ENCODE measurements at places on chromosomes 5 and 9.

DNA sequence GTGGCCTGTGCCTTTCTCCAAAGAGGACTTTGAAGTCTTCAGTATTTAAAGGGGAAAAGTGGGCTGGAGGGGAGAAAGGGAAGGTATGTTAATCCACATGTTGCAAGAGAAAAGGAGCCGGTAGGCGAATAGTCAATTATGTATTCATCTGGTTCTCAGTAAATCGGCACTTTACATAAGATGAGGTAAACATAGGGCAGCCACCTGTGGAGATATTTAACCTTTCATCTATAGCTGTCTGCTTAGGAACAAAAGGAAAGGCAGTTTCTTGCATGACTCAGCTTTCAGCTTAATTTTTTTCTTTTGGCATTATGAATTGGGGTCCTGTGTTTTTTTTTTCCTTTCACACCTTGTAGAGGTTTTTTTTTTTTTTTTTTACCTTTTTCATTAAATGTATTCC lies 42.2 kb downstream of the FGD3 start:
- DNase-seq, result no peak

GRCh38 chr9:114291886-114292590 lies 30.9 kb upstream of the ORM1 start:
- DNase-seq, result no peak

- no peak for DNase-seq
Measured at GRCh38 chr5:6393596-6394194, 15.3 kb upstream of the MED10 start.

GRCh38 chr5:39342460-39342859 lies 21.8 kb downstream of the C9 start:
- no peak for DNase-seq

GRCh38 chr5:32522429-32523143 lies 62.8 kb upstream of the SUB1 start:
- DNase-seq, result no peak

DNA sequence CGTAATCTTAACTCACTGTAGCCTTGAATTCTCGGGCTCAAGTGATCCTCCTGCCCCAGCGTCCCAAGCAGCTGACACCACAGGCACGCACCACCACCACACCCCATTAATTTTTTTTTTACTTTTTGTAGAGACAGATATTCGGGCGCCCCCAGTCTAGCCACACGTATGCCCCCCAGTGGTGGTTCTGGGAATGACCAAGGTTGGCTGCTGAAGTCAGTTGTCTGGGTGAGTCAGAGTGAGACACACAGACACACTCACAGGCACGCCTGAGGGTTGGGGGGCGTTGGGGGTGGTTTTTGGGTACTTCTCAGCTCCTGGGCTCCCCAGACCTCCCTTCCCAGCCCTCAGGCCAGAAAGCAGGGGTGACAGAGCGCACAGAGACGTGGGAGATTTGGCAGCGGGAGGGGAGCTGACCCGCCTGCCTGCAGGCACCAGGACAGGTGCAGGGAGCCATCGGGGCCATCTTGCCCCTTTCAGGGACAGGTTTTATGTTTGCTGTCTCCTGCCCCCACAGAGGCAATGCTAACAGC lies 4.2 kb upstream of the ENTPD8 start:
- DNase-seq, result peak; percentile 88

DNA sequence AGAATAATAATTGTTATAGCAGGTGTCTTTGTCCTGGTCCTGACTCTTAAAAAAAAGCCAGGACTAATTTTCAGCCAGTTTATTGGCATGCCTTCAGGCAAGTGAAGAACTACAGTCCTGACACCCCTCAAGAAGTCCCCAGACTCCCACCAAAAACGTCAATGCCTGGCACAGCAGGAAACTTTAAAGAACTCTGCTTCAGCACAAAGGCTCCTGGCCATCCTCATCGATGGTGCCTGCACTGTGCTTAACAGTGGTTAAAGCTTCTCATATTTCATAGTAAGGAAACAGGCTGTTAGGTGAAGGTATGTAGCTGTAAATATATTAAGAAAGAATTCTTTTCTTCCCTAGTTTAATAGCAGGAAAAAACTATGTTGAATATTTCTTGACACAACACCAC lies 280.1 kb upstream of the PUM3 start:
- DNase-seq, result no peak

- DNase-seq, result peak; percentile 58
Measured at GRCh38 chr9:130023144-130023787, 19.7 kb downstream of the FNBP1 start.

DNA sequence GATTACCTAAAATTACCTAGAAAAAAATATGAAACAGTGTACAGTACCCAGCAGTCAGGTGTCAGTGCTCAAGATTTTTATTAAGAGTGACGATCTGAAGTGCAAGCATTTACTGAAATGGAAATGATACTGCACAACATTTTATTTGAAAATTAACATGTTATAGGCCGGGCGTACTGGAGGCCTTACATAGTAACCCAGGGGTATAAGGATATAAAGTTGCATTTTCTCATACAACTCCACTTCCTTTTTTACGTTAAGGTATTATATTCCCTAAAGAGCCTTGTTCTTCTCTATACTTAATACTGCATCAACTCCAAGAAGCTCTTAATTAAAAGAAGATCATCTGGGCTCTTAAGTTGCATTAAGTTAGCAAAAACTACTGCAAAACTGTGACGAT lies 3.3 kb downstream of the MAT2B start:
- DNase-seq, result no peak

DNA sequence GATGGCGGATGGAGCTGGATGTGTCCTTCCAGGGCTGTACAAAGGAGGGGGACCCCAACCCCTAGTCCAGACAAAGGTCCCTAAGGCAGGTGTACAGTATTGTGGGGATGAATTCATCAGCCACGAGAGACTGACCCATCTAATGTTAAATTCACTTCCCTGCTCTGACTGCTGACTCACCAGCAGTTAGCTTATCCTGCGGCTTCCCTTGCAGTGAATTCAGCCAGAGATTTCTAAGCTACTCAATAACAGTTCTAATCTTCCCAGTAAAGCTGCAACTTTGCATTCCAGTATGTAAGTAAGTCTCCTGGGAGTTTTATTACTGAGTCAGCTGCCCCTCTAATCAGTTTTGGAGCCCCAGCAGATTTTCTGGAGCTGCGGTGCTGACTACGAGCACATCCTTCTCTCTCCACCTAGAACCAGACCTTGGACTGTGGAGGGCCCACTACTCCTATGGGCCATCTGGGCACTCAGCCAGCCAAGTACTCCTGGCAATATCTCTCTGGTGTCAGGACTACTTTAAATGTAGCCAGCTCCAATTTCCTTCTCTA lies 16.1 kb downstream of the B4GALT1 start:
- no peak for DNase-seq

DNA sequence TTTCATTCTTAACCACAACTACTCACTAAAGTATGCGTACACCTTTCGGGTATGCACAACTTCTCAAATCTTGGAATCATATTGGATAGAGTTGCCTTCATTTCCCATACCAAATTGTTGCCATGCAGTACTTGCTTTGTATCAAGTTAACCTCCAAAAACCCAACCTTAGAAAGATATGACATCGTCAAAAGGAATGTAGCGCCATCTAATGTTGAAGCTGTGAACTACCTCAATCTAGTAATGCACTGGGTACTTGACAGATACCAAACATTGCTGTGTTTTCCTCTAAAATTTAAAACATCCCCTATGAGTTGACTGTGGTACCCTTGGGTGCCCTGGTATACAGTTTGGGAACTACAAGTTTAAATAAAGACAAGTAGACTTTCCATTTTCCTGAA lies 318.4 kb downstream of the ARL15 start:
- DNase-seq, result peak; percentile 34

DNA sequence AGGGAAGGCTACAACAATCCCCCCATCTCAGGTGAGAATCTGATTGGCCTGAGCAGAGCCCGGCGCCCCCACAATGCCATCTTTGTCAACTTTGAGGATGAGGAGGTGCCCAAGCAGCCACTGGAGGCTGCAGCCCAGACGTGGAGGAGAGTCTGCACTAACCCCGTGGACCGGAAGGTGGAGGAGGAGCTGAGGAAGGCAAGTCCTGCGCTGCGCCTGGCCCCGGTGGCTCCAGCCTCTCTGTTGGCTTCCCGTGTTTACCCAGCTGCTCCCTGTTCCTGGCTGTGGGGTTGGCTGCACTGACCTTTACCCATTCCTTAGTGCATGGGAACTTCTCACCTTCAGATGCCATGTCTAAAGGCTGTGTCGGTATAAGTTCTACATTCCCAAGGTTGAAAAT lies 11.0 kb upstream of the CEL start:
- no peak for DNase-seq

DNA sequence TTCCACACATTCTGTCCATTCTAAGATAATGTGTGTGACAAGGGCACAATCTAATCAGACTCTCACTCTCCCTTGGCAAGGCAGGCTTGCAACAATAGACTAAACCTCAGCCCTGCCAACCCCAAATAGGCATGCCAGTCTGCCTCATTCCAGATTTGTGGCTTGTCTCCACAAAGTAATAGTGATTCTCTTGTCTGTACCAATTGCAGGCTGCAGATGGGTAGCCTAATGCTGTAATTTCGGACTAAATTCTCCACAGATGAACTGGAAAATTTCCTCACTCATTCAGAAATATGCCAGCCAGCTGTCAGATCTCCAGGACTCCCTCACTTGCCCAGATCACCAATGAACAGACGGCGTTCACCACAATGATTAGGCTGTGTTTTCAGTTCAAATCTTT lies 413.6 kb downstream of the ELAVL2 start:
- DNase-seq, result no peak

- DNase-seq, result peak; percentile 46
Measured at GRCh38 chr9:37198039-37198729, 77.8 kb downstream of the ZCCHC7 start.

DNA sequence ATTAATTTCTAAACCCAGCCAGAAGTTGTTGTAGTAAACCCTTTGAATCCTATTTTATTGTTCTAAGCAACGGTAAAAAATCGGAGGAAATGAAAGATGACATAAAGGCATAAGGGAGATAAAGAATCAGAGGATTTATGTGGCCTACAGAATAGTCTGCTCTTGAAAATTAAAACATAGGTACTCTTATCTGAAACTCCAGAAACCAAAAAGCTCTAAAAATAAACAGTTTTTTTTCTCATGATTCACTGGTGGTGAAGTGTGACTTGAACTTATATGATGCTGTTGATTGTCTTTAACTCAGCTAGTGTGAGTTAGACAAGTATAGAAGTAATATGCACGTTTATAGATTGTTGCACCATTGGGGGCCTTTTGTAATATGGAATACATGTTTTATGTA lies 80.3 kb downstream of the HSD17B4 start:
- no peak for DNase-seq

DNA sequence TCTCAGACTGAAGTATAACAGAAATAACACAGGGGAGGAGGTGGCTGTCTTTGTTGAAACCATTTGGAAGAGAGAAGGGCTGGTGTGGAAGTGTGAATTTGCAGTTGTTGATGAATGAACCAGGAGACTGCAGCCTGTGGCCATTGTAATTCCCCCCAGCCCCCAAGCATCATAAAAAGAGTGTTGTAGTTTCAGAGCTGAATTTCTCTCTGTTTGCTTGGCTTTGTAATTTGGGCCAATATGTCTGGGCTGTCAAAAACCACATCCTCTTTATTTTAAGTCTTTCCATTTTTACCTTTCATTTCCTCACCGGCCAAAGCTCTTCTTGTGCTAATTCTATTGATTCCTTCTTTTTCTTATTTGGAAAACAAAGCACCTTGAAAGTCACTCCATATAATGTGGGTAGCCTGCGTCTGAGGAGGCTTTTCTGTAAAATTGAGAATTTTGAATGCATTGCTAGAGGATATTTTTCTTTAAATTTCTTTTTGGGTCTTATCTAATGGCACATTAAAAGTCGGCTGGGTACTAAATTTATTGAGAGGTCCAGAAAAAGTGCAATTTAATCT lies 383.3 kb downstream of the OSTF1 start:
- DNase-seq, result no peak

- DNase-seq, result peak; percentile 3
Measured at GRCh38 chr9:117622347-117622746, 81.9 kb upstream of the TLR4 start.

DNA sequence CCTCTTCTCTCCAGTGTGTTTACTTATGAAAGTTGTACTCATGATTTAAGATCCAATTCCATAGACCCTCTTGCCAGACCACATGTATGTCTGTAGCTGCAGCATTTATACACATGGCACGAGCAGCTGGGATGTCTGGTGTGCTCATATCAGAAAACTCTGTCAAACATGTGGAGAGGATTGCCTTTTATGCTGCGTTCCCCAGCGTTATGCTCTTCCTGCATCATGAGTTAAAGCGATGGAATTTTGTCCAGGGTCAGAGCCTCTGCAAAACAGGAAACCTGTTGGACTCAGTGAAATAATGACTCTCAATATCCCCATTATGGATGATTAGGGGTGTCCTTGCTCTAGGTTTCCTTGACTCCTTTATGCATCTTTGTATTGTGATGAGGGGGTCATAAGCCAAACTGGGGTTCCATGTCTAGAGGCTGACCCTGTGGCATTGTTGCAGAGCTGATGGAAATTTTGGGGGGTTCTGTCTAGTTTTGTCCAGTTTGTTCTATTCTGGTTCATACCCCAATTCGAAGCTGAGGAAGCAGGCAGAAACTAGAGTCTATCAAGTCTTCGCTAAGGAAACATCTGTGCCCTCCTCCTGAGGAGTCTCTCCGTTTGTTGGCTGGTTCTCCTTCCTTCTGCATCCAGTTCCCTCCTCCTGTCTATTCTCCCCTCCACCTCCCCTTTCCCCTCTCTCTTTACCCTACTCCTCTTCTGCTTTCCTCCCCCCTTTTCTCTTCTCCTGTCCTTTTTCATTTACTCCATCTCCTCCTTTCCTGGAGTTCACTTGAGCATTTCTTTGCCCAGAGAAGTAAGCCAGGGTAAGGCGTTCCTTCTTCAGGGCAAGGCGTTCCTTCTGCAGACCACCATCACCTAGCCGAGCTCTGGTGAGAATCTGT lies 252.8 kb downstream of the MAST4 start:
- DNase-seq, result no peak

DNA sequence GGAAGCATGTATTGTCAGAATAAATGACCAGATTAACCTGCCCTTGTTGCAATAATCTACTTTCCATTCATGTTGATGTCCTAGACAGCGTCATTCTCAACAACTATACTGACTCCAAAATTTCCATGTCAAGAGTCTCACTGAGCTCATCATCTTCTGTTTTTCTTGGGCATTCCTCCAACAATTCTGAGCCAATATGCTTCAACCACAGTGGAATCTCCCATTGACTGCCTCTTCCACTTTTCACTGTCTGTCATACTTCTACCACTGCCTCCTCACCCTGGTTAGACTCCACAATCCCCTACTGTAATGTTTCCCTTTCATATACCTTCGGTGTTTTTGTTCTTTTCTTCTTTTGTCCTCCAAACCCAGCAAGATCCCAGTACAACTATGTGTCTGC lies 162.8 kb downstream of the TLE1 start:
- DNase-seq, result no peak

- DNase-seq, result no peak
Measured at GRCh38 chr5:152329761-152330283, 75.3 kb downstream of the NMUR2 start.

Measured in NAMALWA (cell line).